ENCODE measurements at places on chromosomes 6 and 20. TPM values are rescaled to one million over a fixed set of nuclear protein-coding genes. Genes with fewer than 3 reads are reported as not detected.

GID8 gene
- 57.8 TPM for polyA plus RNA-seq

ABCC10 gene
- polyA plus RNA-seq, result 28.9 TPM

CFAP61 gene
- 2.8 TPM for polyA plus RNA-seq

SEMG1 gene
- not detected for polyA plus RNA-seq

GPLD1 gene
- 5.3 TPM for polyA plus RNA-seq

SH3BGRL2 gene
- 33.4 TPM for polyA plus RNA-seq

EYA2 gene
- polyA plus RNA-seq, result 0.52 TPM

LSM14B gene
- 57.3 TPM for polyA plus RNA-seq

- no peak for DNase-seq
Measured at GRCh38 chr6:68211242-68211795, 423.8 kb upstream of the ADGRB3 start.

GRCh38 chr20:23002276-23002675 is 32.8 kb upstream of the SSTR4 start:
- no peak for DNase-seq

GRCh38 chr6:136820561-136820960 is 1.8 kb upstream of the PEX7 start:
- DNase-seq, result no peak

- DNase-seq, result no peak
Measured at GRCh38 chr6:144335914-144336313, 50.8 kb downstream of the UTRN start.

DNA sequence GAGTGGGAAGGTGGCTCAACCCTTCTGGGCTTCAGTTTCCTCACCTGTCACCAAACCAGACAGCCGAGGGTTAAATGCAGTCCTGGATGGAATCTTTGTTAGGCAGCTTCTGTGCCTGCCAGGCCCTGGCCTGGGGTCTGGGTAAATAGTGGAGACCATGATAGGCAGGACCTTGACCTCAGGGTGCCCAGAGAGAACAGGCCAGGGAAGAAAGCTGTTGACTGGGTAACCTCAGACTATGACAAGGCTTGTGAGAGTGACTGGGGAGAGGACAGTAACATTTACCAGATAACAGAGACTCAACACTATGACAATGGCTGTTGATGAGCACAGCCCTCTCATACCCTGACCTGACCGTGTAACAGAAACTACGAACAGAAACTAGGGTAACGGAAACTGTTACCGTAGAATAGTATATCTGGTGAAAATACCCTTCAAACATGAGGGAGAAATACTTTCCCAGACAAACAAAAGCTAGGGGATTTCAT is 218.3 kb downstream of the PREX1 start:
- DNase-seq, result no peak

DNA sequence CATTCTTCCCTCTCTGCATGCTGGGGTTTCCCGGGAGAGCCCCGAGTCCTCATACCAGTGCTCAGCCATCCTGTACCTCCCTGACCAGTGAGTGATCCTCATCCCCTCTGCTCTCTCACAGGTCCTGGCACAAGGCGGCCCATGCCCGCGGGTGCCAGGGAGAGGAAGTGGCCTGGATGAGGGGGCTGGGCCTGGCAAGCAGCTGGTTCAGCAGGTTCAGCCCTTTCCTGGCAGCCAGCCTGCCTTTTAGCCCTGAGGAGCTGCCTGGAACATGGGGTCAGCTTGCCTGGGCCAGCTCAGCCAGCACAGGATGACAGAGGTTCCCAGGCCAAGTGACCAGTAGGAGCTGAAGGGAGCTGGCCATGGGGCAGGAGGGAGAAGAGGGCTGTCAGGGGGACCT is 10.9 kb downstream of the MOCS1 start:
- DNase-seq, result no peak

GRCh38 chr20:7272512-7272911 is 505.0 kb downstream of the BMP2 start:
- no peak for DNase-seq

- DNase-seq, result no peak
Measured at GRCh38 chr6:30720738-30721197, 616 bp downstream of the TUBB start.

DNA sequence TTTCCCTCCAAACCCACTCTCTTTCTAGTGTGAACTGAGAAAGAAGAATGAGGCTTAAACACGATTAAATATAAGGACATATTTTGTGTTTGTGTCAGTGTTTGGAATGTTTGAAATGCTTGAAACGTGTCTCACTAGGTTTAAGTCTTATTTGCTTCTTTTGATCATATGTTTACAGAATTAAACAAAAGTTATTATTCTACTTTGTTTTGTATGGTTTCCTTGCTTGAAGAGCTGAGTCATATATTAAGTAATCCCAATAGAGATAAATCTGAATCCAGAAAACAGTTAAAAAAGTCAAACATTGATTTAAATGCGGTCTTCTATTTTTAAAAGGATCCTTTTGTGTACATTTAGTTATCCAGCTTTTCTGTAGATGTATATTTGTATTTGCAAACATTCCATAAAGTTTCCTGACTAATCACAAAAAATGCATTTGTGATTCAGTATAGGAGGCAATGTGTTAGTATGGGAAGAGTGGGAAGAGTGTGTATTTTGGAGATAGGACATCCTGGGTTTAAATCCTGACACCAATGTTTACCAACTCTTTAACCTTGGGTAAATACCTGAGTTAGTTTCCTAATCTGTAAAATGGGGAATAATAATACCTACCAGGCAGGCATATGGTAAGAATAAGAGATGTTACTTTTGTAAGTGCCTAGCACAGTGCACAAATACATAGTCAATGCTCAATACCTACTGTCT is 72.9 kb downstream of the TSBP1 start:
- no peak for DNase-seq

- DNase-seq, result no peak
Measured at GRCh38 chr6:21257125-21257524, 336.4 kb upstream of the SOX4 start.

GRCh38 chr6:167970230-167970629 is 27.2 kb upstream of the KIF25 start:
- DNase-seq, result no peak

- no peak for DNase-seq
Measured at GRCh38 chr6:44657206-44657819, 269.8 kb downstream of the CDC5L start.

DNA sequence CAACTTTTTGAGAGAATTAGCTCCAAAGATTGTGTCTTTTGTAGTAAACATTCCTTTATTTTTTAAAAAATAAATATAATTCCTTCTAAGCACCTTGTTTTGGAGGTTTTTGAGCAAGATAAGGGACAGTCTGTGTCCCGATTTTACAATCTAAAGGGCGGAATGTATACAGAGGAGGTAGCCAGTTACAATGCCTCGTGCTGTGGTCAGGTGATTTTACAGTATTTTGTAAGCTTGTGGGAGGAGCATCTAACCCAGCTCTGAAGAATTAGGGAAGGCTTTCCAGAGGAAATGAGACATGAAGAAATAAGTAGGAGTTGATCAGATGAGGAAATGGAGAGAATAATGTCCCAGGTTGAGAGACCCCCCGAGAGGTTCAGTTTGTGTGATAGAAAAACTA is 1.3 kb downstream of the HINT3 start:
- DNase-seq, result peak; percentile 60

DNA sequence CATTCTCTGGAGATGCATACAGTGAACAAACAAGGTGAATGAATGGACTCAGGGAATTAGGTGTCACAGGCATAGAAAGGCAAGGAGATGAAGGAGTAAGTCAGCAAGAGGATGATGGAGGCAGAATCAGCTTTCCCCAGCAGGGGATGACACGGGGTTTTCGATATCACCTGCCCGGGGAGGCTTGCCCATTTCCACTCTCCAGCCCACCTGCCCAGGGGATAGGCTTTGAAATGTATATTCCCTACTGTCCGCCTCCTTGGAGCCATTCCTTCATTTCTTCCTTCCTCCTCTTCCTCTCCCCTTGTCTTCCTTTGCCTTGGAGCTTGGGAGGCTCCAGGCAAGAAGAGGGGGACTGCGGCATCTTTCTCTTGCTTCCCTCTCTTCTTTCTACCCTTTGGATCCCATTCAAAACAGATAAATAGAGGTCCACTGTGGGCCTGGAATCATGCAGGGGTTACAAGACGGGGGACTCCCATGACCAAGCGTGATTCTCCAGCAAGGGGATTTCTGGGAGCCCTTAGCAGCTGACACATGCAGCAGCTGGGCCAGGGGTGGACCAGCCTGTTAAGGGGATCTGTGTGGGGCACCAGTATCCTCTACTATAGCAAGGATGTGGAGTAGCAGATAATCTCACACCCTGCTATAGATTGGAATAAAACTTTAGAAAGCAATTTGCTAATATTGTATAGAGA is 23.5 kb upstream of the RNF24 start:
- no peak for DNase-seq

DNA sequence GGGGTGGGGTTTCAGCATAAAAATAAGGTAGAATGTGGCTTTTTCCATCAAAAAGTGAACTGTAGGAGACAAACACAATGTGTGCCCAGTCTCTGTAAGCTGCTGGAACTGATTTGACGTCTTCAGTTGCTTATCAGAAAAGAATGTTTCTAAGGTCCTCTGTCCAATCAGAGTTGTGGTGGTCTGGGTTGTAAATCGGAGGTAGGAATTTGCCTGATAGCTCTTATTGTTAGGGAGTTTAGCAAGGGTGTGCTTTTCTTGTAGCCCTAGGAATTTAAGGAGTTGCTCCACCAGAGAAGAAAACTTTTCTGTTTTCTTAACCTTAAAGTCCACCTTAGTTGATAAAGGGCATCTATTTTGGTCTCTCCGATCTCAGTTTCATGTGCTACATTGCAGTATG is 10.4 kb upstream of the SSTR4 start:
- DNase-seq, result no peak

GRCh38 chr6:49646942-49647341 is 10.3 kb upstream of the RHAG start:
- no peak for DNase-seq
